Ammon's horn (tissue), 1 donor: ENCODE measurements at places on chromosomes 6 and 20.

- no peak for DNase-seq
These were observed 132.7 kb upstream of the EYA4 start for GRCh38 chr6:133108419-133108818.

DNA sequence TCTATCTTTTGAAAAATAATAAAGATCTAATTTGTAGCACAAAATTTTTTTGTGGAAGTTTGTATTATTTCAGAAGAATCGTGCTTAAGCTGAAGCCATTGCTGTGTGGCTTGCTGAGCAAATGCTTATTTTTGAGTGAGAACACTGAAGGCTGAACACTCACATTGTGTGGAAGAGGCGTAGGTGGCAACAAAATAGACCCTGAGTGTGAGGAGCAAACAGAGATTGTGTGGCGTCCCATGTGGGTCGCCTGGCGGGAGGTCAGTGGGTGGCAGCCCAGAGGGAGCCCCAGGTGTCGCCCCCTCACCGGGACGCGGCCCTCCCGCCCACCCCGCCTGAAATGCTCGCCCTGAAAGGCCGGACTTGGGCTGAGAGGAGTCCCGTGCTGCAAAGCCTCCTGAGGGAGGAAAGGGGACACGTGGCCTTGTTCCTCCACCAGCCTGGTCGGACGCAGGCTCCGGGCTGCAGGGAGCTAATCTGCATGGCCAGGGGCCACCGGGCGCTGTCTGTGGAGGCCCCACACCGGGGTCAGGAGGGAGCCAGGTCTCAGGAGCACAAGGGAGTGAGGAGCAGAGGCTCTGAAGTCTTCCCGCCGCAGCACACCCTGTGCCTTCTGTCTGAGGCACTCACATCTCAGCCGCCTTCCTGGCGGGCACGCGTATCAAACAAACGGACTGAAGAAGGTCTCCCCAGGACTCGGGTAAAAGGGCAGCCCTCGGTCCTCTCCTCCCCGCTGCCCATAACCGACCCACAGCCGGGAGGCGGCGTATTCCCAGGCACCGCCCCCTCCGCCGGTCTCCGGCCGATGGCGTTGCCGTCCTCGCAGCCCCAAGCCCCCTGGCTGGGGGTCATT is 15.9 kb downstream of the DDO start:
- no peak for DNase-seq

GRCh38 chr20:53578492-53579222 is 15.0 kb downstream of the ZNF217 start:
- peak; percentile 88 for DNase-seq

DNA sequence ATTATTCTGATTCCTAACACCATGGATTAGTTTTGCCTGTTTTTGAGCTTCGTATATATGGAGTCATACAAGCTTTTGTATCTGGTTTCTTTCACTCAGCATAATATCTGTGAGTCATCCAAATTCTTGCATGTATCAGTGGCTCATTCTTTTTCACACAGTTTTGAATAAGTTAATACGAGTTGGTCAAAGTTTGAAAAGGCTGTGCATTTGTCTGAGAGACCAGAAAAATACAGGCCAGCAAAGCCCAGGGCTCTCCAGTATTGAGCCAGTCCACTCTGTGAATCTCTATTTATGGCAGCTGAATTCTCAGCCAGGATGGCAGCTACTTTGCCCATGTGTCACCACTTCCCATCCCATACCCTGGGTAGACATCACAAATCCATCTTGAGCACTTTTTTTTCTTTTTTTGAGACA is 7.2 kb upstream of the CHMP4B start:
- DNase-seq = no peak

DNA sequence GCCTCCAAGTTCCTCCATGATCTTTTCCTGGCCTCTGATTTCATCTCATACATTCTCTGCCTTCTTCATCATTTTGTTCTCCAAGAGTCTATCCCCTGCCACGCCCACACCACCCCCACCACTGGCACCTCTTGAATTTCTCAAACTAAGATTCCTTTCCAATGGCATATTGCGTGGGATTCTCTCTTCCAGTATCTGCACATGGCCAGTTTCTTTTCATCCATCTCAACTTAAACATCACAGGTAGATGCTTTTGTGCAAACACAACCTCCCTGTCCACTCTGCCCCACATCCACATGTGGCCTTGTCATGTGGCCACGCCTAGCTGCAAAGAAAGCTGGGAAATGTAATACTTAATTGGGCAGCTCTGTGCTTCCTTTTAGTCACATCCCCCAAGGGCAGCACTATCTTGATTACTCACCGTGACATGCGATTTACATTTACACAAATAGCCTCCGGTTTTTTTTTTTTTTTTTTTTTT is 33.4 kb upstream of the ZMYND8 start:
- no peak for DNase-seq

DNA sequence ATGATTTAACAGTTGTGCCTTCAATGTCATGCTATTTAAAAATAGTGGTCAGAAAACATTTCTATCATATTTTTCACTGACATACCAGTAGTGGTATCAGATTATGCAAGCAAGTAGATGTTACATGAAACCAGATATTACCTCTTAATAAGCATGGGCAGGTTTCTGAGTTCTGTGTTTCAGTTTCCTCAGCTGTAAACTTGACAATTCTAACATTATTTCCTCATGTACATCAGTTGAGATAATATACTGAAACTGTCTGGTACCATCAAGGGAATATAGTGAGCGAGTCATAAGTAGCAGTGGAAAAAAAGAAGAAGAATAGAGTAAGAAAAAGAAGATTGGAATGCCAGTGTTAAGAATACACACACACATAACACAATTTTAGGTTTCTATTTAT is 477.9 kb upstream of the MANEA start:
- DNase-seq = no peak

DNA sequence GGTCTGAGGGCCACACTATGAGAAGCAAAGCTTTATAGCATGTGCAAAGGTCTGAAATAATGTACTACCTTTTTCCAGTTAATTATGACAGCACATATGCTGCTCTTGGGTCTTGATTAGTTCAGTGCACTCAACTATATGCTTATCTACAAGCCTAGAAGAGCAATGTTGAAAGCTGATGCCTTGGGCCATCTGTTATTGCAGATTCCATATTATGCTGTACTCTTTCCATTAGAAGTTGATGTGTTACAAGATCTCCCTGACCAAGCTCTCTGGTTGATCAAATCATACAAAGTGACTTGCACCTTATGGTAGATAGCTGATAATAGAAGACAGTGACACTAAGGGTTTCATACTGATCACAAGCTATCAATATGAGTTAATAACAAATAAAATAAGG is 327.3 kb downstream of the FRK start:
- DNase-seq = no peak
